ENCODE measurements at places on chromosomes 7 and 10.

DNA sequence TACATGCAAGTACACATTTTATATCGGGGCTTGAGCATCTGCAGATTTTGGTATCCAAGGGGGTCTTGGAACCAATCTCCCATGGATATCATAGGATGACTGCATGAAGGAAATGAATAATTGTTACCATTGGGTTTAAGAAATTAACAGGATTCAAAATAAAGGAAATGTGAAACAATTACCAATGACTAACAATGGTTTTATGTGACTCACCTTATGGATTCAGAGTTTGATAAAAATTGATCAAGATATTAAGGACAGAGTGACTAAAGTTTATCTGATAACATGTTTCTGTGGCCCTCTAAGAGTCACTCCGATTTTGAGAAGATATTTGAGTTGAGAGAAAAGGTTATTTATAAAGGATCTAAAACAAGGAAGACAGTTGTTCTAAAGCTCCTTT, 93.0 kb upstream of the ODAD2 start:
- no peak for DNase-seq

GRCh38 chr7:138753150-138753518, 44.7 kb upstream of the TMEM213 start:
- no peak for DNase-seq

DNA sequence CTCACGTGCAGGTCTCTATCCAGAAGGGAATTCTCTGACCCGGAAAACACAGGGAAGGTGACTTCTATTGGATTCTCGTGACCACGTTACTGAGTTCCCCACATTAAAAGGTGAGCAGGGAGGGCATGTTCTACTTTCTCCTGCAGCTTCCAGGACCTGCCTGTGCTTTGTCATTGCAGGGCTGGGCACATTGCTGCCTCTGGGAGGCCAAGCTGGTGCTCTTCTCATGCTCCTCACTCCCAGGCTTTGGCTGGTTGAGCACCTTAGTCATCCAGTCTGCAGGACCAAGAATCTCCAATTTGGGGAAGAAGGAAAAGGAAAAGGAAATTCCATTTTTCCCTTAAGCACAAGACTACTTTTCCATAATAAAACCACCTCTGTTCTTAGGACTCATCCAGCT, 86.5 kb upstream of the TMEM72 start:
- DNase-seq = no peak

- no peak for DNase-seq
These were observed 772.2 kb upstream of the C7orf33 start for GRCh38 chr7:147818317-147818716.

DNA sequence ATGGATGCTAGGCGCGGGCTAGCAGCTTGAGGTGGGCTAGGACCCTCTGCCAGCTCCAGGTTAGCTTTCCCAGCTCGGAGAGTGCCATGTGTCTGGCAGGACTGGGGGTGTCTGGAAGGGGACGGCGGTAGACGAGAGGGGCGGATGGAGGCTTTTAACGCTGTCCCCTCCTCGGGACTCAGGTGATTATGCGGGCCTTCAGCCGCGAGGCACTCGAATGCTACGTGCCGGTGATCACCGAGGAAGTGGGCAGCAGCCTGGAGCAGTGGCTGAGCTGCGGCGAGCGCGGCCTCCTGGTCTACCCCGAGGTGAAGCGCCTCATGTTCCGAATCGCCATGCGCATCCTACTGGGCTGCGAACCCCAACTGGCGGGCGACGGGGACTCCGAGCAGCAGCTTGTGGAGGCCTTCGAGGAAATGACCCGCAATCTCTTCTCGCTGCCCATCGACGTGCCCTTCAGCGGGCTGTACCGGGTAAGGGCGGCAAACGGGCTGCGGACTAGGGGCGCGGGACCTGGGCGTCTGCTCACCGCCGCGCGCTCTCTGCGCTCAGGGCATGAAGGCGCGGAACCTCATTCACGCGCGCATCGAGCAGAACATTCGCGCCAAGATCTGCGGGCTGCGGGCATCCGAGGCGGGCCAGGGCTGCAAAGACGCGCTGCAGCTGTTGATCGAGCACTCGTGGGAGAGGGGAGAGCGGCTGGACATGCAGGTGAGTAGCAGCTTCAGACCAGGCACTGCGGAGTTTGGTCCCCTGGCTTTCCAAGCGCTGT, 1.1 kb downstream of the CYP26A1 start:
- DNase-seq = no peak

GRCh38 chr10:6114805-6115341, 26.0 kb downstream of the RBM17 start:
- no peak for DNase-seq

DNA sequence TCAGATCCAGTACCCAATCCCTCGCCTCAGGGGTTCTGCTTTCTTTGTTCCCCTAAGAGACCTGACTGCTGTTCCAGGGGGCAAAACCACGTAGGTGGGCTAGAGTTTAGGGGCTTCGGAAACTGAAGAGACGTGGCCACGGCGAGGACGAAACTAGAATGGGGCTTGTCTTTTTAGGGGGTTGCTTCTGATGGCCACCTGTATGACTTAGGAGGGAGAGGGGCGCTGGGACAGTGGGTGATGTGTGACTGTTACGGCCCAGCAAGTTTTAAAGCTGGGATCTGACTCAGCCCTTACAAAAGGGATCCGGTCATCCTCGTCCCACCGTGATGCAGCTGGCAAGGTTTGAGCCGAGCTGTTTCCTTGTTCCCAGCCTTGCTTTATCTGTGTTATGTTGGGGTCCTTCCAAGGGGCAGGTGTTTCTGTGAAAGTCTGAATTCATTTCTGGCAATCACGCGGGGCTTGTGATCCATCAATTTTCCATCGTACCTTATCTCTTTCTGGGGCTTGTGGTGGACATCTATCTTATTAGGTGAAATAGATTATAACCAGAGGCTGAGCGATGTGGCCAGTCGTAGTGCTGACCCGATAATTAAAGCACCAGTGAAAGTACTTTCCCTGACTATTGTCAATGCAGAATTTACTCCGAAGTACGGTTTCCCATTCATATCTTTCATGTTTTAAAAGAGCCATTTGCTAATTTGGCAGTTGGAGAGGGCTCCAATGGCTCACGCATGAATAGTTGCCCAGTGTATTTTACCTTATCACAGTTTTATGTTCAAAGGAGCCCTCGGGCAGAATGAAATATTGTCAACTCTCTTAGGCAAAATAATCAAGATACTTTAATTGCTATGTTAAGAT, 830 bp downstream of the MET start:
- no peak for DNase-seq

- DNase-seq = no peak
These were observed 117.2 kb downstream of the UBE2H start for GRCh38 chr7:129835569-129835968.

DNA sequence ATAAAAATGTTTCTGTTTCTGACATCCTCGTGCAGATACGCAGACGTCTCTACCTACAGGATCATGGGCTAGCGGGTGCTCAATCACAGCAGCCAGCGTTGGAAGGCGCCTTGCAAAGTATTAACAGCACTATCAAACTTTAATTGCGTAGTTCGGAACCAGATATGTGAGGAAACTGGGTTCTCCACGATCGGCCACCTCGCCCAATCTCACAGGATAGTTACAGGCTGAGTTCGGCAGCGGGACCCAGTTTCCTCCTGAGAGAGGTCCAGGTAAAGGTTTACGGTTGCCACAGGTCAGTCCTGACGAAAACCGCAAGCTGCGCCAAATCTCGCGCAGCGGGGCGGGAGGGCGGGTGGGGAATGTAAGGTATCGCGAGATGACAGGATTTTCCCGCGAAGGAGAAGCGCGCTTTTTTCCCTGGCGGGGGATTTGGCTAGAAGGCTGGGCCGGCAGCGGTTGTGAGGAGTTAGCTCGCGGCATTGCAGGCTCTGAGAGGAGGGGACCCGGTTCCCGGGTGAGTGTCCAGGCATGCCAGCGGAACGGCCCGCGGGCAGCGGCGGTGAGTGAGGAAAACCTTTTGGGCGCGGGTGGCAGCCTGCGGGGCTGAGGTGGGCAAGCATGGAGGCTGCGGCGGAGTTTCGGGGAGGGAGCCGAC, at the start of gene HELLS:
HELLS (plus strand) TSS at position 398 of the 658 bp plus-strand sequence; CDS start at position 532, 134 bp downstream.
- peak; percentile 46 for DNase-seq

GRCh38 chr10:122468926-122469781, 7.8 kb downstream of the HTRA1 start:
- no peak for DNase-seq

- no peak for DNase-seq
These were observed 245.3 kb downstream of the POLR1F start for GRCh38 chr7:19463581-19463980.

- DNase-seq = no peak
These were observed 3.4 kb downstream of the EVX1 start for GRCh38 chr7:27245798-27246691.

DNA sequence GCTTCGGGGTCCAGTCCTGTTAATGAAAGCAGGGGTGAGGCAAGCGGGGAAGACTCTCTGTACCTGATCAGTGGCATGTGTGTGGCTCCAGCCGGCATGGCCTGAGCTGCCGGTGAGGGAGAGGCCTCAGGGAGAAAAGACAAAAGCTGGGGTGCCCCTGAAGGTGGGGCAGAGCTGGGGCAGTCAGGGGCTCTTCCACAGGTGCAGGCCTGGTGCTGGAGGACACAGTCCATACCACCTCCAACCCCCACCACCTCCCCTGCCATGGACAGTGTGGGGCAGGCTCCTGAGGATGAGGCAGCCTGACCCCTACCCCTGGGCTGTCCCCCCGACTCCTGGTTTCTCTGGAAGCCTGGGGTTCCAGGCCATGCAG, 129.5 kb downstream of the LHPP start:
- no peak for DNase-seq

GRCh38 chr10:130559547-130559880, 423.3 kb downstream of the GLRX3 start:
- no peak for DNase-seq

- no peak for DNase-seq
These were observed 292.5 kb downstream of the GALNT17 start for GRCh38 chr7:71424166-71425035.

- no peak for DNase-seq
These were observed 64.8 kb upstream of the DNAJB6 start for GRCh38 chr7:157271991-157272324.

DNA sequence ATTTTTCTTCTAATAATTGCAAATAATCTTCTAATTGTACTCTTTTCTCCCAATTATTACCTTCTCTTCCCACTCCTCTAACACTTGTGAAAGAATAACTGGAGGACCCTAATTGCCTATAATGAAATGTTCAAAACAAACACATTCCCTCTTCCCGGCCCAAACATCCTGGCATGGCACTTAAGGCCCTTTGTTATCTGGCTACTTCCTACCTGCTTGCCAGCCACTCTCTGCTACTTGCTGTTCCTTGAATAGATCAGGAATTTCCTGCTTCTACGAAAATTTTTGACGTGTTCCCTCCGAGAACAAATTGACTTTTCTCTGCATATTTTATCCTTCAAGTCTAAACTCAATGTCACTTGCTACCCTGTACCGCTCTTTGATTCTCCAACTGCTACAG, 56.1 kb upstream of the NOBOX start:
- DNase-seq = no peak

DNA sequence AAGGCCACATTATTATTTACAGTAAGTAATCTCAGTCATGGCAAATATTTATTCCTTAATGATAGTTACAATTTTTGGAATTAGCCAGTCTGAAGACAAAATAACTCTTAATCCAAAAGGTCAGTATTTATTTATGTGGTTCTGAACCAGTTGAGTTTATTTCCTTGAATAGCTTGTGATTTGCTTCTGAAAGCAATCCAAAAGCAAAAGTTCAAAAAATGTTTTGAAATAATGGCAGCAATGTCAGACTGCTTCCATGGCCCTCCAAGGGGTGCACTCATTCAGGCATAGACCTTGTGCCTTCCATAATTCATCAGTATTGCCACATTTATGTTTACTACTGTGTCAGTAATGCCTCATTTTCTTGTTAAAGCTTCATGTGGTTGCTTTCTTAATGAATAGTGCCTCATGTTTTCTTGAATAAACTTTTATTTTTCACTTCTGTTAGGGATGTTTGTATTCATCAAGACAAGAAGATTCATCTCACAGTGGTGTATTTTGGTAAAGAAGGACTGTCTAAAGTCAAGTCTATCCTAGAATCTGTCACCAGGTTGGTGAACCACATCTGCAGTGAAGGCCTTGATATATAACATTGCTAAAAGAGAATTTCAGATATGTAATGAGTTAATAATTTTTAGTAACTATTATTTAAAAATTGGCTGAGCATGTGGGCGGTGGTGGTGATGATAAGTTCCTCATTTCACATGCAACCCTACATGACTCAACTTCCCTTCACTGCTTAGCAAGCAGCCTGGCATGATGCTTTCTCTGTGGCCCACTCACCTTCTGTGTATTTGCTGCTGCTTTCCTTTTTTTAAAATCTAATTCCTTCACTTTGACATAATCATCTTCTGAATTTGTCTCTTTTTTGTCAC, 22.0 kb downstream of the CSGALNACT2 start:
- no peak for DNase-seq

- no peak for DNase-seq
These were observed 150.0 kb downstream of the ZNF33B start for GRCh38 chr10:42488416-42488815.

GRCh38 chr7:139648941-139649425, 125.5 kb downstream of the CLEC2L start:
- DNase-seq = no peak

- no peak for DNase-seq
These were observed 173.9 kb upstream of the ZMIZ1 start for GRCh38 chr10:78894841-78895195.

GRCh38 chr7:11539853-11540252, 292.1 kb downstream of the THSD7A start:
- no peak for DNase-seq

GRCh38 chr7:96654630-96655188, 54.9 kb downstream of the SEM1 start:
- DNase-seq = no peak

DNA sequence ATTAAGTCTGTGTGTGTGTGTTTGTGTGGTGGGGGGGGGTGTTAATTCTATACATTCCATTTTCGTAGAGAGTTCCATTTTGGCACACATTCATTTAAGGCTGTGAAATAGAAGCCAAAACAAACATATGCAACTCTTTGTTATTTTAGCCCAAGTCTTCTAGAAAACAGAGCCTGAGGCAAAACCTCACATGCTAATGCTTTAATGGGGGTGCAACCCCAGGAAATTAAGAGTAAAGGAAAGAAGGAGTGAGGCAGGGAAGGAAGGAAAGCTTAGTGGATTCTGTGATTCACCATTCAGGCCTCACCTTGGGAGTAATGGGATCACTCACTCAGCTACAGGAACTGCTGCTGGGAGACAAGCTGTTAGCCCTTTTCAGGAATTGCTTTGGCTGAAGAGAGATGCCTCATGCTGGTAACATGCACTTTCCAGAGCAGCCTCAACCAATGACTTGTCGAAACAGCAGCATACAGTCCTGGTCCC, 73.0 kb upstream of the CTTNBP2 start:
- no peak for DNase-seq

DNA sequence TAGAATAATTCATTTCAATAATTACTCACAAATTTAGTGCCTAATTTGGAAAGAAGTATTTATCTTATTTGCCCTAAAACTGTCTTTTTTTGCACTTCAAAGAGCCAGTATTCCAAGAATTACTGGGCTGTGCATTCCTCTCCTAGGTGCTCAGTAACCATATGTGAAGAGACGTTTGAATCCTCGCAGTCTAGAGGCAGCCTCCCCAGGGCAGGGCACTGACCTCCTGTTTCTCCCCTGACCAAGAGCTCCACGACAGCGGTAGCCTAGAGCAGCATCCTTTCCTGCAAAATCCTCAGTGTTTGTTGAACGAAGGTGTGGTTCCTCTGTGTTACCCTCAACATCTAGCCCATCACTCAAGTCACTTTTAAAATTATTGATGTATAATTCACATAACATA, 113.1 kb downstream of the EEPD1 start:
- no peak for DNase-seq

GRCh38 chr10:122078326-122078725, 89.4 kb downstream of the TACC2 start:
- DNase-seq = no peak

All from stimulated activated CD8-positive, alpha-beta memory T cell treated with anti-CD3 and anti-CD28 coated beads, Interleukin-15, amount 100 ng/mL, for 24 hours (primary cell).